MCF 10A (cell line): ENCODE measurements at places on chromosomes 12 and 14. TPM values are rescaled to one million over a fixed set of nuclear protein-coding genes. Genes with fewer than 3 reads are reported as not detected.

The TESPA1 gene
- total RNA-seq: not detected in 2 replicates

The LRFN5 gene
- total RNA-seq: not detected in 2 replicates

The SLC7A8 gene
- 1.5 and 2.4 TPM in 2 replicates for total RNA-seq

The TAS2R7 gene
- not detected in 2 replicates for total RNA-seq

- DNase-seq: no peak
Measured at GRCh38 chr14:72416892-72417291, 477.0 kb downstream of the DPF3 start.

- DNase-seq: no peak
Measured at GRCh38 chr14:64612021-64612380, 62.2 kb downstream of the PPP1R36 start.

GRCh38 chr14:52333108-52333507 is 19.0 kb downstream of the PTGER2 start:
- no peak for DNase-seq

- DNase-seq: no peak
Measured at GRCh38 chr14:33515441-33515840, 435.4 kb downstream of the EGLN3 start.

GRCh38 chr14:83301791-83302190 is 1768.1 kb upstream of the SEL1L start:
- DNase-seq: no peak

DNA sequence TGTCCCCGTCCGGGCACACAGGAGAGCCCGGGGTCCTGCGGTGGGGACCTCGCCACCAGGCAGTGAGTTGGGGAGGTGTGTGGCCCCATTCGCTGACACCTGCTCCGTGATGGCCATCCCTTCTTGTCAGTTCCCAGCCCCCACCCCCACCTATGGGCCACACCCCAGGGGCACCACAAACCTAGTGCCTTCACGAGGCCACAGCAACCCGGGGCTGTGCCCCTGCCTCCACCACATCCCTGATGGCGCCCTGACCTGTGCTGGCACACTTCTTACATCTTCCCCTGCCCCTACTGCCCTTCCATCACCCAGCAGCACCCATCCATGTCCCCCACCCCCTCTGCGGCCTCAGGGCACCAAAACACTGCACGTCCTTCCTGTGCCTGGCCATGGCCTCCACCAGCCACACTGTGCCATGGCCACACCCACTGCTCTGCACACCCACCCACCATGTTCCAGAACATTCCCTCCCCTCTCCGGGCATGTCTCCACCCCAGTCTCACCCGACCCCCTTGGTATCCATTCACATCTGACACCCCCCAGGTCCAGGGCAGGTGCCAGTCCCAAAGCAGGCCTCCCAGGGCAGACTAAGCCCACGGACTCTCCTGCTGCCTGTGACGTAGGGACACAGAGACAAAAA is 24.4 kb downstream of the JAG2 start:
- DNase-seq: no peak

DNA sequence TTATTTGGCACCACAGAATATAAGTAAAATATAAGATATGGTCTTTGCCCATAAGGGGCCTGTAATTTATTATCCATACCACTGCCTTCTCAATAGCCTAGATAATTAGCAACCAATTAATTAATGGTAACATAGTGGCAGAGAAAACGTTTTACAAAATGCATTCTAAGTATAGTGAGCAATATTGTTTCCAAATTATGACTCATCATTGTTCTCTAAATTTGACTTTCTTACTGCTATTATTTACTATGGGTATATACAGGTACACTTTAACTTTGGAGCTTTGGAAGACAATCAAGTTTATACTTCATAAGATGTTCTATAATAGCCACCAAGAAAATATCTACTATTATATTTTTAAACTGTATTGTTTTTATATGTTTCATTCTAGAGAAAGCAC is 26.7 kb downstream of the DCP1B start:
- DNase-seq: no peak
